ENCODE measurements at places on chromosomes 2 and 18.

- no peak for DNase-seq
Measured at GRCh38 chr2:69518841-69519240, 81.6 kb upstream of the NFU1 start.

DNA sequence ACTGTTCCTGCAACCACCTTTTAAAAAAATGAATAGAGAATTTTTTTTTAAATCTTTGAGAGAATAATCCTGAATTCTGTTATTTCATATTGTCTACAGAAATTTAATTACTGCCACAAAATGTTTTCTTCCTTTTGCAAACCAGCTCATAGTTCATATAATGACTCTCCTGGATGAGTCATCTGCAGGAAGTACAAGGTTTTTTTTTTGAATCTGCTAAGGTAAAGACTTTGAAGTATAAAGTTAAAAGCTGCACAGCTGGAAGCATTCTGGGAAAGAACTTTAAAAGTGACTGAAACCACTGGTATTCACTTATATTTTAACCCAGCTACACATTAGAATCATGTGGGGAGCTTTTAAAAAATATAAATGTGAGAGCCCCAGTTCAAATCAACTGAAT is 25.4 kb downstream of the SESTD1 start:
- peak; percentile 48 for DNase-seq

- DNase-seq, result no peak
Measured at GRCh38 chr2:232869138-232870017, 686 bp upstream of the SNORC start.

- no peak for DNase-seq
Measured at GRCh38 chr2:206635015-206635414, 7.3 kb upstream of the FAM237A start.

DNA sequence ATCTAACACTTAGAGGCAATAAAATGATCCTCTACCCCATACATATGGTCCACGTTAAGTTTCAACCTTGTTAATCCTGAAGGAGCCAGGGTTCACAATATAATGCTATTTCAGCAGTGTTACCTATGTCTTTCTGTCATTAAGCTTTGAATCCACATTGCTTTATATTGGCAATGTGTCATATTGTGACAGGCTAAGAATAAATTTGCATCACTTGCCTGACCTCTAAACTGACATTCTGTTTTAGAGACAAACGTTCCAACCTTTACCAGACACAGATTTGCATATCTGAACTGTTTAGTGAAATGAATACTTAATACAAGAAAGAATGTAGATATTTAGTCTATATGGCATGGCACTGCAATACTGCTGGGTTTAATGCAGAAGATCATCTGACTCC is 98.4 kb downstream of the UNC80 start:
- DNase-seq, result no peak

GRCh38 chr2:175062787-175063585 is 57.8 kb upstream of the CHN1 start:
- no peak for DNase-seq

DNA sequence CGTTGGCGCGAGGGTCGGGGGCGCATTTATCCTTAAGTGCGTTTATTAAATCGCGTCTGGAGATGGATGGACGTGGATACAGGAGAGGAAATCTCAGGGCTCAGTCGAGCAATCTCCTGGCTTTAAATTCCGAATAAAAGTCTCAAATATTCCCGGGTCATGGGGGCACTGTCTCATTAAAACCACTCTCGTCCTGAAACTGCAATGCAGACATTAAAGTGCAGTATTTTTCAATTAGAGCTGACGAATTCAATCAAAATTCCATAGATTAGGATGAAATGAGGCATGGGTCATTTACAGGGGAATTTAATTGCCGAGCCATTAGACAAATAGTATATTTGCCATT is 10.7 kb upstream of the GBX2 start:
- DNase-seq, result no peak

DNA sequence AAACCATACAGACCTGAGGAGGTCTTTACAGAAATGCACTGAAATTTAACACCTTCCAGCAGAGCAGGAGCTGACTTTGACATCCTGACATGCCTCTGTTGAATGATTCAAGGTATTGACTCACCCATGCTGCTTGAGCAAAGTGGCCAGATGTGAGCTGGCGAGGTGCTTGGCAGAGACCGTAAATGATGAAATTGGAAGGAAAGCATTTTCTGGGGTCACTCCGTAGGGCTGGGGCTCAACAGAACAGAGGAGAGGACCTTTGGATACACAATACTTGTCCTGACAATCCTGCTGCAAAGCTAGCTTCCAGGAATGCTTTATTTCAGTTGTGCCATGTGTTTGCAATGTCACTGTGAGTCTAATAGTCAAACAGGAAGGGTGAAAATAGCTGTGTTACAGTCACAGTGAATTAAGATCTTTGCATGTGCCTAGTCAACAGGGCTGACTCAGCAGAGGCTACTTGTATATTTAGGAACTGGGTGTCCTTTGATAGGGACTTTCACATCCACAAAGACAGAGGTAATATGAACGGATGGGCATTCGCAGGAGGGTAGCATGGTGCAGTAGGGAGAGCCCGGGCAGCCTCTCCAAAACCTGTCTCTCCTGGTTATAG is 31.6 kb upstream of the NCK2 start:
- DNase-seq, result peak; percentile 43

- peak; percentile 96 for DNase-seq
Measured at GRCh38 chr2:7191932-7192331, 274.7 kb downstream of the RNF144A start.

GRCh38 chr18:35672897-35673296 is 91.4 kb downstream of the GALNT1 start:
- DNase-seq, result peak; percentile 68
